ENCODE measurements at places on chromosomes 3 and 15.

DNA sequence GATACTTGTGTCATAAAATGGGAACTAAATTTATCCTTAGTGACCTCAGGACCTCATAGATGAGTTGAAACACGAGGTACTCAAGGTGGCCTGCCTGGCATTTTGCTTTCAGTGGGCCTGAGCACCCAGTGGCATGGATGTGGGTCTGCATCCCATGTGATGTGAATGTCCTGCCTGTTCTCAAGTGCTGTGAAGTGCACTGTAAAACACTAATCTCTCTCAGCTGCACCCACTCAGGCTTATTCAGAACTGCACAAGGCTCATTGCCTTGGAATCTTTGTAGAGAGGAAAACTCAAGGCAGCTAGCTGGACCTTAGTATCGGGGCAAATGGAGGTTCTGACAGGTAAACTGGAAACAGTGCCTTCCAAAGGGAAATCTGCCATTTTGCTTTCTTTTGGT lies 767.0 kb downstream of the TUSC7 start:
- no peak for DNase-seq

GRCh38 chr15:65757256-65757655 lies 34.8 kb downstream of the DENND4A start:
- DNase-seq = no peak

- DNase-seq = no peak
These were observed 36.2 kb upstream of the SLC6A6 start for GRCh38 chr3:14366248-14366647.

DNA sequence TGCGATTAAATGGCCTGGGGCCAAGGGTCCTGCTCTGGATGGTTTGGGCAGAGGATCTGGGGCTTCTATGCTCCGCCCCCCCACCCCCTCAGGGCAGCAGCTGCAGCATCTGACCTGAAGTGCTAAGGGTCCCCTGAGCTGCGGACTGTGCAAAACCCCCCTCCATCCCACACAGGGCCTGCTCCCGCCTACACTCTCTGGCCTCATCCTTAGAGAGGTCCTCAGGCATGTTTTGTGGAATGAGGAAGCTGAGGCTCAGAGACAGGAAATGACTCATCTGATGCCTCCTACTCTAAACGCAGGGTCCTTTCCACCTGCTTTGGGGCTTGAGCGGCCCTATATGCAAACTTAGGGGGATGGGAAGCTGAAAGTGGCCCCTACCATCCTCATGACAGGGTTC lies 59.5 kb upstream of the CTSH start:
- DNase-seq = peak; percentile 52

DNA sequence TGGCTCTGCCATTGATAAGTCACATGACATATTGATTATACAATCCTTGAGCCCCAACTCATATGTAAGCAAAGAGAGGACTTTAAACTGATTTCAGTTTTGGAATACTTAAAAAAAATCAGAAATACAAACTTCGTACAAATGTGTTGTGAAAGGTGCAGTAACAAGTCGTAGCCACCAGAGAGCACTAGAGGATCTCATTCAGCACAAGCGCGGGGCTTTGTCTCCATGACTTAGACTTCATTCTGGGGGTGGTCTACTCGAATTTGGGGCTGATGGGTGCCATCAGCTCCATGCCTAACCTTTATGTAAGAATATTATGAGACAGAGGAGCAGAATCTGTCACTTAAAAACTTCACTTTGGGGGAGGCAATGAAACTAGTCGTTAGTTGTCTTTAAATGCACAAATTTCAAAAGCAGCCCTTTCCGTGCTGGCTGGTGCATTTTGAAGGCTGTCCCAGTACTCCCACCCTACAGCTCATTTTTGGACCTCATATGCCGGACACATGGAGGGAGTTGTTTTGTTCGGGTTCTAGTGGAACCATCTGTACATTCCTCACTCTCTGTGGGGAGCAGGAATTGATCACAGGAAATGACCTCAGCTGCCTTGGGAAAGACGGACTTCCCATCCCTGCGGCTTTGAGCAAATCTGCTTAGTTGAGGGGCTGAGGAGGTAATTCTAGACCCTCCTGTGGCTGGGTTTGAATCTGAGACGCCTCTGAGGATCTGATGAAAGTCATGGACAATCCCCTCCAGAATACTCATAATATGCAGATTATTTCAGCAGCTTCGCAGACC lies 27.5 kb upstream of the MASP1 start:
- peak; percentile 74 for DNase-seq

DNA sequence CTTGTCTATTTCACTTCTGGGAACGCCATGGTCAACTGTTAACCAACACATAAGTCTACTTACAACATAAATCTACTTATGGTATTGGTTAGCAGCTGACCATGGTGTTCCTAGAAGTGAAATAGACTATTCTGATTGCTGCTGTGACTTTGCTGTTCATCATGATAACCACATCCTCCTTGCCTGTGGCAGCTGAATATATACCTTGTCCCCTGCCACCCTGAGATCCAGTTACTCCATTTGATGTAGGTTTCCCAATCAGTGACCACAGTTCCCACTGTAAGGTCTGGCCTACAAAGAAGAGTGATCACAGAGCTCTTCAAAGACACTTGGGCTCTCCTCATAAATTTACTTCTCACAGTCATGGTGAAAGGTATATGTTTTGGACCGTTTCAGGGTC lies 66.8 kb upstream of the ALDH1A3 start:
- no peak for DNase-seq

GRCh38 chr3:12869035-12869621 lies 27.8 kb upstream of the RPL32 start:
- DNase-seq = no peak

DNA sequence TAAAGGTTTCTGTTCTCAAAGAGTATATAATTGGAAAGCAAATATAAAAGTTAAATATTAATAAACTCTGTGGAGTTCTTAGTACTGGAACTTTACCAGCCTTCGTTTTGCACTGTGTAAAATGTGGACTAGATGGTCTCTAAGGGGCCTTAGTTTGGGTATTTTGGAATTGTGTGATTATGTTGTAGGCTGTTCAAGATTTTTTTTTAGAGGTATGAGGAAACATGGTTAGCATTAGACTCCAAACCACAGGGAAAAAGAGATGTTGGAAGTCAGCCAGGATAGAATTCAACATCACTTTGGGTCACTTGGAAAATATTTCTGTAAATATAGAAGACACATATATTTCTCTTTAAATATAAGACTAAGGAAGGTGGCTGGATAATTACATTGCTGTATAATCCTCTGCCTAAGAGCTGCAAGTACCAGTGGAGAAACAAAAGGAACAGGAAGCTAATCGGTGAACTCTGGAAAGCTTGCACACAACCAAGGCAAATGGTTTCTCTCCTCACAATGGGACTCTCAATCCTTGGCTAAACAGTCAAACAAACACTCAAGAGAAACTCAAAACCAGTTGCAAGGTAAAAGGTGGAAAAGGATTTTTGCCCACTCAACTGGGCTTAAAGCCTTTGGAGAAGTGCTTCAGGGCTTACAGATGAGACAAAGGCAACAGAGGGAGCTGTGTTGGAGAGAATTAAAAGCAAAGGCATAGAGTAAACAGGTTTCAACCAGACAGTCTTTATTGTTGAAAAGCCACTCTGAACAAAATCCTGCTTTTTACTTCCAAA lies 141.7 kb downstream of the NR1D2 start:
- no peak for DNase-seq

DNA sequence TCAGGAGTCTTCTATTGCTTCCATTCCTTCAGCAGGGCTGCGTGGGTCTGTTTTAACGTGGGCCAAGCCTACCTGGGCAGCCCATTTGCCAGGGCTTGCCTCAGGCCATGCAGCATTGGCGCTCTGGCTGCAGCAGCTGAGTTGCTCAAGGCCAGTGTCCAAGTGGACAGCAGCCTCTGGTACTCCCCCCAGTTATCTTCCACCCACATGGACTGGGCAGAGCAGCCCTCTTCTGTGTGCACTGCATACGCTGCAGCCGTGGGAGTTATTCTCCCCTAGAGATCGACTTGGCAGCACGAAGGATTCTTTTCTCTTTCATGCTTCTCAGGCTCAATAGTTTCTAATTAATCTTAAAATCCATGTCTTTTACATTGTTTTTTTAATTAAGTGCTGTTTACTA lies 6.9 kb upstream of the CAPN3 start:
- no peak for DNase-seq

- DNase-seq = peak; percentile 60
These were observed 444.7 kb downstream of the MAGI1 start for GRCh38 chr3:65593780-65594752.

DNA sequence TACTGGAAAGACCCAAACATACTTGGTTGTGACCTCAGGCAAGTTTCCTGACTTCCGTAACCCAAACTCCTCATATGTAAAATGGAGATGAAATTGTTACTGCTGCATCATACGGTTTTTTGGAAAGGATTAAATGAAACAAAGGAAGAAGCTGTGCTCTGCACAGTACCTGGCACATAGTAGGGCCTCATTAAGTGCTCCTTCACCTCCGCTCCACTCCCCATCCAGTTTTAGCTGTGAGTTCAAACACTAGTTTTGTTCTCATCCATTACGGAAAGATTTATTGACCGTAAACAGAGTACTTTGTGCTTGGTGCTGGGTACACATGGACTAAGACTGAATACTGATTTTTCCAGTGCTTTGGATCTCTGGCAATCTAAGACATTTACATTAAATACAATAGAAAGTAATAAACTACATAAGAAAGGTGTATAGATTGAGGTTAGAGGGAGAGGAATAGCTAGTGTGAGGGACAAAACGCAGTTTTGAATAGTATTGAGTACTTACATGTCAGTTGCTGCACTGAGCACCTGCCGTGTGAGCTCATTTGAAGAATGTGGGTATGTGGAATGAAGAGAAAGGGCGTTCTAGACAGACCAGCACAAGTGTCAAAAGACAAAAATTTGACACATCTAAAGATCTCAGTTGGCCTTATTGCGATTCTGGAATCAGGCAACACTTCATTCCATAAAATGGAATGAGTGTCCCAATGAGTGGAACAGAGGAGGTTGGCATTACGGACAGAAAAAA lies 594 bp upstream of the ICE2 start:
- no peak for DNase-seq

- no peak for DNase-seq
These were observed 62.8 kb upstream of the IMPG2 start for GRCh38 chr3:101383156-101383575.

GRCh38 chr15:76674883-76675282 lies 230.3 kb downstream of the SCAPER start:
- DNase-seq = no peak

DNA sequence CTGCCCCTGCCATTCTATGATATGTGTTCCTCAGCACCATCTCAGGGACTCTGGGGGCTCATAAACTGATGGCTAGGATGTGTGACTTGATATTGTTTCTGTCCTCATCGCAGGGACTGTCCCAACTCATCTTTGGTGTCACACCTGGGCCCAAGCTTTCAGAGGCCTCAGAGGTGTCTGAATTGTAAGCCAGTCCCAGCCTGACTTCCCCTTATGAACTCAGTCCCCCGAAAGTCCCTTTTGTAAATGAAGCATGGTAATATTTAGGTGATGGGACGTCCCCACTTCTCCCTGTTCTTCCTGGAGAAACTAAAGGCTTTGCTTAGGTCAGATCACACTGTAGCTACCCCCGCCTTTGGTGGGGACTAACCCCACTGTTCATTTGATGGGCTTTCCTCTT lies 142.4 kb upstream of the TLE3 start:
- no peak for DNase-seq

- peak; percentile 74 for DNase-seq
These were observed 30.1 kb downstream of the SCG5 start for GRCh38 chr15:32671339-32672325.

All from Ammon's horn (tissue), 1 donor.